ENCODE measurements at places on chromosomes 2 and 18.

- DNase-seq: no peak
These were observed 149.7 kb downstream of the MREG start for GRCh38 chr2:215863687-215864086.

DNA sequence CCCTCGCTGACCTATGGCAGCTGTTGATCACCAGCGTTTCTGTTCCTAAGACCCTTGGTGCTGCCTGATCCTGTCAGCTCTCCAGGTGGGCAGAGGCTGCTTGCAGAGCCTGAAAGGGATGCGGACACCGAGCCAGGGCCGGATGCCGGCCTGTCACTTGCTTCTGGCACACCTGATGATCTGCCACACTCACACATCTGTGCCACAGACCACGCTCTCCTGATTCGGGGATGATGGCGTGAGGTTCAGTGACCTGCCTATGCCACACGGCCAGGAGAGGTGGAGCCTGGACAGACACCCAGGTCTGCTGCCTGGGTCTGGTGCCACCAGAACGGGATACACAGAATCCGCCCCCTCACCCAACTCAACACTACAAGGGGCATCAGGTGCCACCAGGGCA is 129.4 kb upstream of the GLI2 start:
- DNase-seq: no peak

- no peak for DNase-seq
These were observed 462.6 kb upstream of the TMEFF2 start for GRCh38 chr2:192657362-192657761.

GRCh38 chr2:97963880-97964279 is 31.9 kb downstream of the TMEM131 start:
- DNase-seq: no peak

- DNase-seq: peak; percentile 93
These were observed 5.1 kb downstream of the FIGLA start for GRCh38 chr2:70785137-70785911.
